Uterus (tissue), 4 donors: ENCODE measurements at places on chromosomes 2 and 18. TPM values are rescaled to one million over a fixed set of nuclear protein-coding genes. Genes with fewer than 3 reads are reported as not detected.

GRCh38 chr18:11962597-11962996 is 18.7 kb upstream of the IMPA2 start:
- no peak for DNase-seq

DNA sequence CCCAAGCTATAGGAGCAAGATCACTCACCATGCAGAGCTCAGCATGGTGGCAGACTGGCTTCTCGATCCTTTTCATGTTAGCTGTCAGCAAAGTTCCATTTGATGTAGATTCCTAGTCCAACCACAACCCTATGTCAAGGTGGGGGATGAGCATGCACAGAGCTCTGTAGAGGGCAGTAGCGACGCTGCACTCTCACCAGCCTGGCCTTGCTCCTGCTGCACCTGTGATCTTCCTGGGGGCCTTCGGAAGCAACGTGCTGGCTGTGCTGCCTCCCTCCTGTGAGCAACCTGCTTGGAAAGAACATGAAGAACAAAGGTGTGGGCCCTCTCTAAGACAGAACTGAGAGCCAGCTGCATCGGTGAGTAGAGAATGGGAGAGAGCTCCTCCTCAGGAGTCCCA is 479.4 kb upstream of the MYT1L start:
- DNase-seq, result no peak

The ITGB6 gene
- not detected for total RNA-seq

- no peak for DNase-seq
These were observed 70.0 kb upstream of the MAP4K4 start for GRCh38 chr2:101627285-101628029.

The HAAO gene
- 3.1 TPM for total RNA-seq

GRCh38 chr2:154960802-154961583 is 262.5 kb downstream of the KCNJ3 start:
- DNase-seq, result no peak

- DNase-seq, result no peak
These were observed 2.8 kb upstream of the BOK start for GRCh38 chr2:241555711-241556110.

DNA sequence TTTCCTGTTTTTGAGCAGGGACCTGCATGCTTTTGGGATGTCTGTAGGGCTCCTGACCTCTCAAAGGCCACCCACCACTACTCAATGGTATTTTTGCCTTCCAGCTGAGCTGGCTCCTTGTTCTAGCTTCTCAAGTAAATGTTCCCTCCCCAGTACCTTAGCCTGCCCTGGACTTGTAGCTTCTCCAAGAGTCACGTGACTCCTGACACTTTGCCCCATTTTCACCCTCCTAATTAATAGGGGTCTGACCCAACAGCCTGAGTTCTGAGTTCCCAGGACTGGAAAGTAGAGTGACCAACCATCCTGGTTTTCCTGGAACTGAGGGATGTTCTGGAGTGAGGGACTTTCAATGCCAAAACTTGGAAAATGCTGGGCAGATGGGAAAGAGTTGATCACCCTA is 4.0 kb downstream of the LBX2 start:
- DNase-seq, result no peak
